MCF 10A (cell line): ENCODE measurements at places on chromosomes 6 and 20. TPM values are rescaled to one million over a fixed set of nuclear protein-coding genes. Genes with fewer than 3 reads are reported as not detected.

GRCh38 chr6:10641528-10641927 lies 52.9 kb downstream of the C6orf52 start:
- no peak for DNase-seq

DNA sequence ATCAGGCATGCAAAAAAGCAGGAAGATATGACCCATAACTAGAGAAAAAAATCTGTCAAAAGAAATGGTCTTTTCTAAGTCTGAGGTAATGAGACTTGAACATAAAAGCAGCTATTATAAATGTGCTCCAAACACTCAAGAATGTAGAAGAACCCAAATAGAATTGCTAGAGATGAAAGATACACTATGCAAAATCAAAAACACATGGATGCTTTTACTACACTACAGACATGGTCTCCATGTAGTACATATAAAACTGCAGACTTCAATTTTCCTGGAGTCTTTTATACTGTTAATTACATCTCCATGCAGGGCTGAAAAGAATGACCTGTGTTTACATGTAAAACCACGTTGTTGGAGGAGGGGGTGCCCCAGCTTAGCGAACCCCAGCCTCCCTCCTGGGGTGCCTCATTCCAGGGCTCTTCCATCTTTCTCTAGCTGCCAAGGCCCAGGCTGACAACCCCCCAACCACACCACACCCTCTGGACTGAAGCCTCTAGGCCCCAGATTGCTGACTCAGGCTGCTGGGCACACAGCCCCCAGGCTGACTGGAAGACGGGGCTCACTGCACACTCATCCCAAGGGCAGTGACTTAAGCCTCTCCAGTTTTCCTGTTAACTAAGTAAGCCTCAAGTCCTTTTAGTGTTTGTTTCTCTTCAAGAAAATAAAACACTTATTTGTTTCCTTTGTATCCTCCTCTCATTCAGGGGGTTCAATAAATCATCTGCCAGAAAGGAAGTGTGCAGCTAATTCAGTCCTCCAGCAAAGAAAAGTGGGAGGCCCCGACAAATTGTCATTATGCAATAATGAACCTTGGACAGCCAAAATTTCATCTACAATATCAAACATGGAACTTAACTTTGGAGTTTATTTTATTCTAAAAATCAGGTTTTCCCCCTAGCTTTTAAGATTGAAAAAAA lies 26.0 kb upstream of the PLAGL1 start:
- peak; percentile 8 for DNase-seq

DNA sequence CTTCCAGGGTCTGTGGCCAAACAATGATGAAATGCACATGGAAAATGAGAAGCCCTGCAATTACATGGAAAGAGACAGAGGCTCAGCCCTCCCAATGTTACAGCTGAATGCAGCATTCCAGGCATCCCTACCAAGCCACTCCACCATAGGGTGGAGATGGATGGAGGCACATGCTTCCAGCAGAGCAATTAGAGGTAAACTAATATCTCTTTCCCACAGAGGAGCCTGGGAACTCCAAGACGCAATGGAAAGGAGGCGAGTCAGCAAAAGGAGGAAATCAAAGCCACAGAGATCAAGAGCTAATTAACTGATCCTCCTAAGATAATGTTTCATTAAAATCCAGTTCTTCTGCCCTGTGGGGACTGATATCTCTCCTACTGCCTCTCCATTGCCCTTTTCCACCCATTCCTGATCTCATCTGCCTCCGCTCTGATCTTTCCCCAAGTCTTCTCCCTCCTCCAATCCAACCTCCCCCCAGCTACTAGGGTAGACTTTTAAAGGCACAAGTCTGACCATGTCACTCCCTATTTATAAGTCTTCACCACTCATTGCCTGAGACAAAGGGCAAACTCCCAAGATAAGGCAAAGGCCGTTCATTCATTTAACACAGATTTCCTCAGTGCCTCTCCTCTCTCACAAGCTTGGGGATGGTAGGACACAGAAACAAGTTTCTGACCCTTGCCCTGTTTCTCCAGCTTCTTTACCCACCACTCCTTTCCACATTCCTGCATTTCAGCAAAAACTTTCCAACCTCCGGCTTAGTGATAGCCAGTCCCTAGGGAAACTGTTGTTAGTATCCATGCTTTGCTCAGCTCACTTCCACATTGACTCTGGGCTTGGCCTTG lies 14.3 kb upstream of the KCNB1 start:
- DNase-seq, result no peak

GRCh38 chr6:149176971-149177667 lies 140.4 kb upstream of the TAB2 start:
- DNase-seq, result no peak

DNA sequence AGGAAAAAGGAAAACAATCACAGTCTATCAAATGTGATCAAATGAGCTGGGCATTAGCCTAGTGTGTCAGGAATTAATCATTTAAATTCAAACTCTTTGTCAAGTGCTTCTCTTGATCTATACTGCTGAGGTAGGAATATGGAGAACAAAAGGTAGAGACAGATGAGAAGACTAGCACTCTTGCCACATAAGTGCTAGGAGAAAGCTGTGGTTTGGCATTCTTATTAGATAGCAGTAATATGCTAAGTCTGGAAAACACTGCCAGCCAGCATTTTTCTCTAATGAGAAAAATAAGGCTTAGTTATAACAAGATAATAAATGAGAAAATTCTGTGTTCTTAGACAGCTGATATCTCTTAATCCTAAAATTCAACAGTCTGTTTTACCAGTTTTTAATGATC lies 38.9 kb downstream of the ORC3 start:
- DNase-seq, result no peak

GRCh38 chr20:53773792-53774401 lies 180.3 kb upstream of the ZNF217 start:
- DNase-seq, result peak; percentile 79

- no peak for DNase-seq
Observed at GRCh38 chr20:47686545-47686944, 98.7 kb downstream of the SULF2 start.

- DNase-seq, result no peak
Observed at GRCh38 chr6:110105296-110105695, 74.2 kb downstream of the WASF1 start.

DNA sequence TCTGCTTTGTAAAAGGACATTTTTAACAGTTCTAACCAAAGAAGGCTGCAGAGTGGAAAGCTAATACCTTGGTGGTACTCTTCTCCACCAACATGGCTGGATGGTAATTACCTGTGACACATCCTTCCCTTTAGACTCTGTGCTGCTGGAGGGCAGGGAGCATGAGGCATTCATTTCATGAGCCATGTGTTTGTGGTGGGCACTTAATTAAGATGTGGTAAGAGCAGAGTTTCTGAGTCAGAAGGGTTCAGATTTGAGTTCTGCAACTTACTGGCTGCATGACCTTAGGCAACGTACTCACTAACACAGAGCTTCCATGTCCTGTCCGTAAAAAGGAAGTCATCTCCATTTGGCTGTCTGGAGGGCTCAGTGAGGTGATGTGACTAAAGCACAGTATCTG lies 9.1 kb upstream of the ZNF133 start:
- peak; percentile 9 for DNase-seq

DNA sequence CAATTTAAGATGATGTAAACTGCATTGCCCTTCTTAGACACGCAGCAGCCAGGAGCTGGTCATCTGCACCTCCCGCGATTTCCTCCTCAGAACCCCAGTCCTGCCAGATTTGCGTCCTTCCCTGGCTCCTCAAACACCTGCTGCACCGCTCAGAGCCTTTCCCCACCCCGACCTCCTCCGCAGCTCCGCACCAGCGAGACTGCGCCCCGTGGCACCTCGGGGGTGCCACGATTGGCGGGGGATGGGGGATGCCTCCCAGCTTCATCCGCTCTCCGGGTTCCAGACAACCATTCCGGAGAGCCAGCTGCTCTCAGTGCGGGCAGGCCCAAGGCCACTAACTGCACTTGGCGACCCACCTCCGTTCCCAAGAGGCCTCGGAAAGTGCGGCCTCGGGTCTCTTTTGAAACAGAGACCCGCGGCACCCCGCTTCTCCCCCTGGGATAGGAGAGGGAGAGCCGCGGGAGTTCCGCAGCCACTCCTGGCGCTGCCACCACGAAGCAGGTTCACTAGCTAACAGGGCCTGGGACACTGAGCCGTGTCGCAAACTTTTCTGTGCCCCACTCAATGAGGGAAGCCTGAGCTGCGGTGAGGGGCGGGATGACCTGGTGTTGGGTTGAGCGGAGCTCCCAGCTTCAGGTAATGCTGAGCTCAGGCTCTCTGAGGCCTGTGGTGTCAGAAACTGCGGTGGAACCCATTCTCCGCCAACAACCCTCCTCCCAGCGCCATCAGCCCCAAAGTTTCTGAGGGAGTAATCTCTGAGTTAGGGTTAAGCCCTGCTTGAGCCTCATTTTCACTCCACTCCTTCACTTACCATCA lies 7.3 kb upstream of the TFAP2A start:
- DNase-seq, result no peak

GRCh38 chr20:37346535-37347346 lies 801 bp downstream of the SRC start:
- DNase-seq, result no peak

DNA sequence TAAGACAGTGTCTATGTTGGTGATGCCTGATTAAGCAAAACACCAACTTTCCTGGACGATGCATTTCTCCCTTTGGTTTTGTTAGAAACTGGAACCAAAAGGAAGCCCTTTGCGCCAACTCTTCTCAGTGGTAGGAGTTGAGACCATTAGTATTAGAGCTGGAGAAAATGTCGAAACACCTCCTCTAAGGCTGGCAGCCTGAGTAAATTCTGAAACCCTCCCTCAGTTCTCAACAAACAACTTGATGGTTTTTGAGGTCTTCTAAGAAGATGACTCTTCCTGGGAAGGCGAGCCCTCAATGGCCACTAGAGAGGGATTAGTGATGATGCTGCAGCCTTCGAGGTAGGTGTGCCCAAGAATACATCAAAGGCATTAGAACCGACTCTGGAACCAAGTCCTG lies 78.4 kb upstream of the CCN6 start:
- no peak for DNase-seq

DNA sequence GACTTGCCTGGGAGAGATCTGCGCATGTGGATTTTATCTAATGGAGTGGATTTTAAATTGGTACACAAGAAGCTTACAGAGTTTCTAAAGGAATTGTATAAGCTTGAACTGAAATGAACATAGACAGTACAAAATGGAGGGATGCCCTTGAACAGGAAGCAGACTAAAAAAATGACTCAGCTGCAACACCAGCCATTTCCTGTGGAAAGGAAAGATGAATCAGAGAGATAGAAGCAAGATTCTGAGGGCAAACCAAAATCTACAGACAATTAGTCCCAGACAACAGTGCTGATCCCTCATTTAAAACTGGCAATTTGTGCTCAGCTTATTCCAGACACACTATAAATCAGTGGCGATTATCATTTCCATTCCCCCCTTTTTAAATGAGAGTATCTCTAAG lies 114.6 kb upstream of the TCF21 start:
- DNase-seq, result peak; percentile 23

GRCh38 chr6:35049900-35050756 lies 91.0 kb downstream of the TCP11 start:
- no peak for DNase-seq

- DNase-seq, result peak; percentile 80
Observed at GRCh38 chr20:4119854-4120209, 104.5 kb upstream of the RNF24 start.

DNA sequence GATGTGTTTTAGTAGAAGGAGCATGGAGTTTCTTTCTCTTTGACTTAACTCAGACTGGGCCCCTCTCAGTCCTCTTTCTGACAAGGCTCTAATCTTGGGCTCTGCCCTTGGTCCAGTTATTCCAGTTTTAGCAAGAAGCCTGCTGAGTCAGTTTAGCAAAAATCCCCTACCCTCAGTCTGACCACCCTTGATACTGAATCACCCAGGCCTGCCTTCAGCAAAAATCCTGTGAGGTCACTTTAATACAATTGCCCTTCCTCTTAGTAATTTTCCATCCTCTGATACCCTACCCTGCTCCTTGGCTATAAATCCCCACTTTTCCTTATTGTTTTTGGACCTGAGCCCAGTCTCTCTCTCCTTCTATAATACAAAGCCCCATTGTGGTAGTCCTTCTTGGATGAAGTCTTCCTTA lies 326.7 kb upstream of the NOX3 start:
- DNase-seq, result peak; percentile 52

GRCh38 chr6:31791324-31792089 lies 4.0 kb downstream of the VARS1 start:
- peak; percentile 46 for DNase-seq

- DNase-seq, result no peak
Observed at GRCh38 chr6:119240257-119241110, 109.1 kb downstream of the MAN1A1 start.

- DNase-seq, result no peak
Observed at GRCh38 chr6:157964100-157964499, 17.6 kb upstream of the SYNJ2 start.

Gene MUC22
- total RNA-seq, result not detected in 2 replicates

Gene PEX7
- total RNA-seq, result 6.0 and 8.2 TPM in 2 replicates

Gene BHLHE23
- total RNA-seq, result not detected in 2 replicates

Gene ENPP5
- total RNA-seq, result 0.07 TPM in 1 of 2 replicates, not detected in the other

Gene PLN
- not detected in 2 replicates for total RNA-seq

Gene OR5V1
- total RNA-seq, result not detected in 2 replicates

Gene CENPW
- 31.1 and 35.0 TPM in 2 replicates for total RNA-seq

Gene ME1
- 16.7 and 17.8 TPM in 2 replicates for total RNA-seq

Gene TBX18
- total RNA-seq, result 0.39 and 0.42 TPM in 2 replicates

Gene CST2
- total RNA-seq, result not detected in 2 replicates
